AML-193 (cell line): ENCODE measurements at places on chromosomes 16 and 17.

GRCh38 chr16:84795329-84796053 is 24.3 kb upstream of the CRISPLD2 start:
- DNase-seq: no peak

GRCh38 chr17:53633856-53634255 is 188.9 kb upstream of the KIF2B start:
- DNase-seq: no peak

DNA sequence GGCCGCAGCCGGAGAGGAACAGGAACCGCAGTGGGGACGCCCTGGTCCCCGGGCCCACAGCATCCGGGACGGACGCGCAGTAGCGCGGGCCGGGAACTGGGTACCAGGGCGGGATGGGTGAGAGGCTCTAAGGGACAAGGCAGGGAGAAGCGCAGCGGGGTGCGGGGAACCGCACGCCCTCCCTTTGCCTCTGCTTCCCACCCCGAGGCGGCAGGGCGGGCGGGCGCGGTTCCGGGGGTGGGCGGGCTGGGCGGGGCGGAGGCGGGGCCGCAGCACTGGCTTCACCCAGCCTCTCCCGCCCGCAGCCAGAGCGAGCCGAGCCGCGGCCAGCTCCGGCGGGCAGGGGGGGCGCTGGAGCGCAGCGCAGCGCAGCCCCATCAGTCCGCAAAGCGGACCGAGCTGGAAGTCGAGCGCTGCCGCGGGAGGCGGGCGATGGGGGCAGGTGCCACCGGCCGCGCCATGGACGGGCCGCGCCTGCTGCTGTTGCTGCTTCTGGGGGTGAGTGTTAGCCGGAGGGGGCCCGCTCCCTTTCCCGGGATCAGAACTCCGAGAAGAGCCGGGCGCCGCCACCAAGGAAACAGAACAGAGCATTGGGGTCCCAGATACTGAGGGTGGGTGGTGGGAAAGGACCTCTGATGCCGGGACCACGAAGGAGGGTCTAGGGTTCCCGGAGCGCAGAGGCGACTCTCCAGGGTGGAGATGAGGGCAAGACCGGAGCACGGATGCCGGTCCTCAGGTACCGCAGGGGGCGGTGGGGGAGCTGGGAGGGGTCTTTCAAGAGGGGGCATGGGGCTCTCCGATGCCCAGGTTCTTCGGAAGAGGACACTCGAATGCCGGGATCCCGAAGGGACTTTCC is at the start of gene NGFR:
NGFR (plus strand) TSS at position 308 of the 856 bp plus-strand sequence; CDS start at position 433, 125 bp downstream.
- DNase-seq: peak; percentile 18

DNA sequence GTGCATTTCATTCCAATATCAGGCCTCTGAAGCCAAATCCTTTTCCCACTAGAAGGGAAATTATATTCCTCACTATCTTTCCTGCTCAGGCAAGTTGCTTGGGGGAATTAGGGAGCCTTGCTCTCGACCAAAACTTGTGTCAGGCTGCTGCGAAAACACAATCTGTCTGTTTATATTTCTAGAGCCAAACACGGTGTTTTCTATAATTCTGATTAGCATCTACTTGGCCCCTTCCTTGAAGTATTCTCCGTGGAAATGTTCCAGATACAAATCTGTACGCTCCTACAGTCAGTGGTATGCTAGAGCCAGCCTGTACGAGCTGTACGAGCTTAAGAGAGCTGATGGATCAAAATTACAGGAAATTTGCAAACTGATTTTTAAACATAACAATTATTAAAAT is 299.3 kb upstream of the SALL1 start:
- DNase-seq: no peak

- DNase-seq: no peak
Measured at GRCh38 chr17:81337476-81337879, 42.4 kb upstream of the SLC38A10 start.

DNA sequence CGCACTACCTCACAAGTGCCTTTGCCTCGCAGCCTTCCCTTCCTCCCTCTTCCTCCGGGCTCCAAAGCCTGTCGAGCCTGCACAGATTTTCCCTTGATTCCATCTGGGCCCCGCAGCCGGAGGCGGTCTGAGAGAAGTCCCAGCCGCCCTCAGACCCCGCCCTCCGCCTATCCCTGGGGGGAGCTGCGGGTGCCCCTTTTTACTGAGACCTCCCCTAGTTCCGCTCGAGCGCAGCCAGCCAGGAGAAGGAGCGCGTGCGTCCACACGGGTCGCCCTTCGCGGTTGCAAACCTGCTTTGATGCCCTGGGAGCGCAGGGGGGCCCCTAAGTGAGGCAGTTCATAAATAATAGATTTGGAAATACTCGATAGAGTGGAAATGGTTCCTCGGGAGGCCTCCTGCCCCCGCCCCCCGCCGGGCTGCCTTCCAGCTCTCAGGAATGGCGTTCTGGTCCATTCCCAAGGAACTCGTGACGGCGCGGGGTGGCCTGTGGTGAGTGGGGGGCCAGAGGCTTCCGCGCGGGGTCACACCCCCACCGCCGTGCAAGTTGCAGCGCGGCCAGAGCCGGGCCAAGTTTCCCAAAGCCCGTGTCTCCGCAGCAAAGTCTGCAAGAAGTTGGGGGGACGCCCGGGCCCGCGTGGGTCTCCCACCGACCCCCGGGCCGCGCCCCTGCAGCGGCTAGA is 610 bp downstream of the C16orf74 start:
- peak; percentile 27 for DNase-seq

- DNase-seq: no peak
Measured at GRCh38 chr16:20611350-20611902, 35.3 kb upstream of the ACSM2B start.

DNA sequence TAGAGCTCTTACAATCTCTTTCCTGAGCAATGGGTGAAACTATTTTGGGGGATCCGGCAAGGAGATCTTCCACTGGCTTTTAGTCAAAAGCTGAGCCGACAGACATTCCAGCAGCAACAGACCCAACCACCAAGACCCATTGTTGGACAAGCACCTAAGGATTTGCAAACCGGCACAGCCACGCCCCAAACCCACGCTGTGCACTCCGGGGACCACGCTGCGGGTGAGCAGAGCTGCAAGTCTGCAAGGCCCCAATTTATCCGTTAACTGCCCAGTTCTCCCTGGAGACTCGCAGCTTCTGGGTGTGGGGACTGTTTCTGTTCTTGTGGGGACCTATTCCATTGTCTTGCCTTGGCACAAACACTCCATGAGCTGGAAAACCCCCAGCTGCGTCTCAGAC is 45.9 kb downstream of the C16orf95 start:
- no peak for DNase-seq

- DNase-seq: no peak
Measured at GRCh38 chr16:50414152-50414551, 45.4 kb upstream of the BRD7 start.

DNA sequence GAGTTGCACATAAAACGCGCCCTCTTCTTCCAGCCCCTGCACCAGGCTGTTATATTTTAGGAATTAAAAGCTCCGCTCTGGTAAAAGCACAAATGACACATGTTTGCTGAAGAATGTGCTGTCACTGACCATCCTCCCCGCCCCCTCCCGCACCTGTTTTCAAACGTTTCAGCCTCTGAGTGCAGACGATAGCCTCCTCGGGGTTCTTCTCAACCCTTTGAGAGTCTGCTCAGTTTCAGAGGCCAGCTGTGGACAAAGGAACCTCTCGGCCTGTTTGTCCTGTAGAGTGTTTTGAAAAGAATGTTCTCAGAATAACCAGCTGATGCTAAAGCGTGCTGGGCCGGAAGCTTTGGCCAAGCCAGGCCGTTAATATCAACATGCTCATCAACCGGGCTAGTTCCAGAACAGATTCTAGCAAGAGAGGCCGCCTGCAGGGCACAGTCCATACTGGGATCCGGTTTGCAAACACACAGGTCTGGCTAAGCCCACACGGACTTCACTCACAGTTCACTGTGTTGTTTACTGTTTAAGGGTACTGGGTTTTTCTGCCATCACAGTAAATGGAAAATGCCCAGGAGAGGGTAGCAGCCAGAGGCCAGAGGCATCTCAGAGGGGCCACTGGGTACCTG is 6.4 kb upstream of the CACNG4 start:
- no peak for DNase-seq

GRCh38 chr17:17375841-17376240 is 72.7 kb downstream of the NT5M start:
- no peak for DNase-seq

DNA sequence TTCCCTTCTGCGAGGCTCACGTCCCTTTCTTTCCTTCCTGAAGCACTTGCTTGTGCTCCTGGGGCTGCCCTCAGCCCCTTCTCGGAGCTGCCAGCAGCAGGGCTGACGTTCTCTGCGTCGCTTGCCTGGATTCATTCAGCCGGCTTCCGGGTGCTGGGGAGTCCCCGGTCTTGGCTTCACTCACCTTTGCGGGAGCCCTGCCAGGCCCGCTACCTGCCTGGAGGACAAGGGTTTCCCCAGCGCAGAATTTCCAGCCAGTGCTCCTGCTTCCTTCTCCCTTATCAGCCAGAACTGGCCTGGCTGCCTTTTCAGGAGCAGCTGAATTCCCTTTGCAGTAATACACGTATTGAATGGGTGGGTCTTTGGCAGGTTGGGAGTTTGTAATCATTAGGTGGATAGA is 22.1 kb upstream of the IL17C start:
- DNase-seq: no peak

GRCh38 chr16:10827691-10828341 is 9.2 kb upstream of the TVP23A start:
- DNase-seq: no peak

GRCh38 chr17:2292100-2292499 is 11.5 kb downstream of the SMG6 start:
- DNase-seq: no peak

- DNase-seq: no peak
Measured at GRCh38 chr16:19379838-19380237, 37.8 kb upstream of the TMC5 start.

DNA sequence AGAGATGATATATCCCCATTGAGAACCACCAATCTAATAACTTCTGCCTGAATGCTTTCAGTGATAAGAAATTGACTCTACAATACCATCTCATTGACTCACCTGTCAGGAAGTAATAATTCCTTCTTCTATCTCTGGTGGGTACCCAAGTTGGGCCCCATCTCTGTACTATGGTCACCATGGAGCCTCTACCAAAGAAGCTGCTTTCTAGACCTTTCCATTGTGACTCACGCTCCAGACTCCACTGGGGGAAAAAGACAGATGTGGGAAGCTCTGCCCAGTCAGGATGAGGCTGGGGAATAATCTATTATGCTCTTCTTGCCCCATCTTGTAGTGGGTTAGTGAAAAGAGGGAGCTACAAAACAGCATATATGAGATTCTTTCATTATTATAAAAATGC is 100.4 kb downstream of the COPRS start:
- no peak for DNase-seq

DNA sequence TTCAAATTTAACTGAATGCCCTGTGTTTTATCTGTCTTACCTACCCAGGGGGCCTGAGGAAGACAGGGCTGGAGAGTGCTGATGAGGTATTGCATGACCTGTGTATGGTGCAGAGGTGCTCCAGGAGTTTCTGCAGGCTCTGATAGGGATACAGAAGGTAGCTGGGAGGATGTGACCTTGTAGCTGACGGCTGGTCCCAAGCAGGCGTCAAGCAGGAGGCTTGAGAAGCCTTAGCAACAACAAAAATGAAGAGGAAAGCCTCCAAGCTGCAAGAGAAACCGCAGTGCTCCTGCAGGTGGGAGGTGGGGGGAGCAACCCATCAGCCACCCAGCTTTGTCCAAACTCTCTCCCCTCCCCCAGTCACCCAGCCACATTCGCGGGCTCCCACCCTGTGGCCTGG is 40.4 kb downstream of the LAT start:
- DNase-seq: no peak

GRCh38 chr16:74740795-74741304 is 33.8 kb downstream of the FA2H start:
- DNase-seq: no peak

- DNase-seq: no peak
Measured at GRCh38 chr17:31856750-31857149, 2.3 kb downstream of the COPRS start.

- peak; percentile 68 for DNase-seq
Measured at GRCh38 chr17:36544044-36544306, 744 bp upstream of the GGNBP2 start.

DNA sequence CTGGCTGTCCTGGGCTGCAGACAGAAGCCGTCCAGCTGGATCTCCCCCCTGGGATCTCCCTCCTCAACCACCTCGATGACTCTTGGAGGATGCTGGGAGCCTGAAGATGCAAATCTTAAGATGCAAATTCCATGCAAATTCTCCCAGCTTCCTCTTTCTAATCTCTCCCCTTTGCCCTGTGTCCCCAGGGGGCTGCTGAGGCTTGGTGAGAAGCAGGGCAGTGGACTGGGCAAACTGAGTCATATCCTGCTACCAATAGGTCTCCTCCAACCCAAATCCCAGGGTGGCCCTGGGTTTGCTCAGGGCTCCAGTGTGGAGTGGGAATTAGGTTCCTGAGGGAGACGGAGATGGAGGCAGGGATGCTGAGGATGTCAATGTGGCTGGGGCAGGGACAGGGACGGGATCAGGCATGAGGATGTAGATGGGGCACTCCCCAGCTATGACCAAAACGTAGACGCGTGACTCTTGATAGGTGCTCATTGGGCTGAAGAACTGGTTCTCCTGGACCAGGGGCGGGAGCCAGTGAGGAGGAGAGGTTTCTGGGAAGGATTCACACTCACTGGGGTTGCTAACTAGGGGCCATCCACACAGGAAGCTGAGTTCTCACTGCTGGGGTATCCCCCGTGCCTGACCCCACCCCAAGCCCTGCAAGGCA is 3.6 kb upstream of the ALOX12B start:
- DNase-seq: no peak

DNA sequence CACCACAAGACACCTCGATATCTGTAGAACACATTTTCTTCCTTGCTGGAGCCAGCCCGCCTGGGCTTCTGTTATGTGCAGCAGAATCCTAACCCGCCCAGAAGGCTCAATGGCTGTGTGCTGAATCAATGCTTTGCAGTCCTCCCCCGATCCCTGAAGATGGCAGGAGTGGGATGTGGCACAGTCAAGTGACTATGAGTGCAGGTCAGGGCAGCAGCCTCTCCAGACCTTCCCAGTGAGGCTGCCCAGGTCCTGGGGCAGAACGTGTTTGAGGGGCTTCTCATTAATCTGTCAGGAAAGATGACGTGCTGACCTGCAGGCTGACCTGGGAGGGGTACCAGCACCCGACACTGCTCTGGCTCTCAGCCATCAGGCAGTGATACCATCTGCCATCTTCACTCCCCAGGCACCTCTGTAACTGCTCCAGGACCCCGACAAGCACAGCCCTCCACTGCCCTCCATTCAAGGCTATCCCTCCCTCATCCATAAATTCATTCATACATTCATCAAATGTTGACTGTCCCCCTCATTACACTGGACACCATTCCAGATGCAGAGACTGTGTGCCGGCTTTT is 35.2 kb downstream of the LRRC75A start:
- DNase-seq: no peak

GRCh38 chr16:83967838-83968305 is at the start of gene NECAB2:
Gene NECAB2 (plus strand): TSS chr16:83968244. CDS start chr16:83968649, 405 bp downstream.
- no peak for DNase-seq

GRCh38 chr16:50742576-50743200 is 802 bp downstream of the CYLD start:
- DNase-seq: peak; percentile 8
